ENCODE measurements at places on chromosomes 6 and 20.

- DNase-seq: no peak
Observed at GRCh38 chr6:68761985-68762384, 126.9 kb downstream of the ADGRB3 start.

GRCh38 chr20:57680131-57680716, 29.6 kb downstream of the PMEPA1 start:
- no peak for DNase-seq

DNA sequence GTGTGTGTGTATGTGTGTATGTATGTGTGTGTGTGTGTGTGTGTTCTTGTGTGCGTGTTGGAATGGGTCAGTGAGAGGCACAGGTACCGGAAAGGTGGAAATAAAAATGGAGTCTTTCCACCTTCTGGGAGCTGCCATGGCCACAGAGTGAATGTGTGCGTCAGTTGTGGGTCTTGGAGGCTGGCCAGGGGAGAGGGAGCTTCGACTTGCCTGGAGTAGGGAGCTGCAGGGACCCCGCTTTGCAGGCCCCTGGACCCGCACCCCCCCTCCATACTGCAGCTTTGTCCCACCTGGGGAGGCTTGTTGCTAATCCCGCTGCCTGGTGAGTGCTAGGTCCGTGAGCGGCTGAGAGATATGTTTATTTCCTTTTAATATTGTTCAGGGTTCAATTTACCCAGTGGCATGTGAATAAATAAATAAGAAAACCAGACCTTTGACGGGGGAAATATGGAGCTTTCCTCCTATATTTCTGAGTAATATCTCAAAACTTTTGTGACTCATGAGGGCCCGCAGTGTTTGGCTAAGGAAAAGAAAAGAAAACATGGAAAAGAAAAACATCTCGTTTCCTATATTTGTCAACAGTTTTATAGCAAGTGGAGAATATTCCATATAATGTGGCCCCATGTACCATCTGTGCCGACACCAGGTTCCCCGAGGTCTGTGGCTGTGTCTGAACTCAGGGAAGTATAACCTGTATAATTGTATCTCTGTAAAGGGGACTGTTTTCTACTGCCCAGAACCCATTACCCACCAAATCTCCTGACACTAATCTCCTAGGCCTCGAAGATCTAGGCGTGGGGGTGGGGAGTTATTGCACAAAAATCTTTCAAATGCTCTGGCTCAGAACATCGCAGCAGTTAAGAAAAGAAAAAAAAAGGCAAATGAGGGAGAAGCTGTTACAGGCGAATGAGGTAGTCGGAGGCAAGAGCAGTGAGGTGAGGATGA, 24.6 kb upstream of the CCDC167 start:
- no peak for DNase-seq

DNA sequence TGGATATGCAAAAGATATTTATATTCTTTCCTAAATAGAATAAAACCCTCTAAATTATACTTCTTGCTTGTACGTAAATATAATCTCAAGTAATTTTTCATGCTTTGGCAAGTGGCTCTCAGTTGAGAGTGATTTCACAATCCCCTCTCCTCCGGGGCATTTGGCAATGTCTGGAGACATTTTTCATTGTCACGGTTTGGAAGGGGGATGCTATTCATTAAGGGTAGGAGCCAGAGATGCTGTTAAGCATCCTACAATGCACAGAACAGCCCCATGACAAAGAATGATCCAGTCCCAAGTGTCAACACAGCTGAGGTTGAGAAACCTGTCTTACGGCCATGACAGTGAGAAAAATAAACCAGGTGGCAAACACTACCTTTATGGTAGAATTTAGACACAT, 75.7 kb downstream of the AGPAT4 start:
- no peak for DNase-seq

DNA sequence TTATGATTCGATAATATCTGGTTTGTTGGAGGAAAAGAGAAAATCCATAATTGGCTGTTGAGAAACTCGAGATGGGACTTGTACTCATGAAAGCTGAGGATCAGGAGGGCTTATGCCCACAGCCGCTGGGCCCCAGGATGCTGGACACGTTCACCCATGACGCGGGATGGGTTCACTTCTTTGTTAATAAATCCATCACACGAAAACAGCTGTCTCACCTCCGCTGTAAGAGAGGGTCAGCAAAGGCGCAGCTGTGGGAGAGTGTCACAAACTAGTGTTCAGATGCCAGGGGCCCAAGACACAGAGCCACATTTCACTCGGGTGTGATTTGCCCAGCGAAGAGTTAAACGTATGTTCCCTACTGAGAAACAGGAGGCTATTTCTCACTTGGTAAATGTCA, 315.1 kb downstream of the THBS2 start:
- no peak for DNase-seq

- no peak for DNase-seq
Observed at GRCh38 chr6:83096791-83097190, 29.3 kb downstream of the DOP1A start.

- no peak for DNase-seq
Observed at GRCh38 chr6:158762787-158763433, 56.3 kb downstream of the EZR start.

DNA sequence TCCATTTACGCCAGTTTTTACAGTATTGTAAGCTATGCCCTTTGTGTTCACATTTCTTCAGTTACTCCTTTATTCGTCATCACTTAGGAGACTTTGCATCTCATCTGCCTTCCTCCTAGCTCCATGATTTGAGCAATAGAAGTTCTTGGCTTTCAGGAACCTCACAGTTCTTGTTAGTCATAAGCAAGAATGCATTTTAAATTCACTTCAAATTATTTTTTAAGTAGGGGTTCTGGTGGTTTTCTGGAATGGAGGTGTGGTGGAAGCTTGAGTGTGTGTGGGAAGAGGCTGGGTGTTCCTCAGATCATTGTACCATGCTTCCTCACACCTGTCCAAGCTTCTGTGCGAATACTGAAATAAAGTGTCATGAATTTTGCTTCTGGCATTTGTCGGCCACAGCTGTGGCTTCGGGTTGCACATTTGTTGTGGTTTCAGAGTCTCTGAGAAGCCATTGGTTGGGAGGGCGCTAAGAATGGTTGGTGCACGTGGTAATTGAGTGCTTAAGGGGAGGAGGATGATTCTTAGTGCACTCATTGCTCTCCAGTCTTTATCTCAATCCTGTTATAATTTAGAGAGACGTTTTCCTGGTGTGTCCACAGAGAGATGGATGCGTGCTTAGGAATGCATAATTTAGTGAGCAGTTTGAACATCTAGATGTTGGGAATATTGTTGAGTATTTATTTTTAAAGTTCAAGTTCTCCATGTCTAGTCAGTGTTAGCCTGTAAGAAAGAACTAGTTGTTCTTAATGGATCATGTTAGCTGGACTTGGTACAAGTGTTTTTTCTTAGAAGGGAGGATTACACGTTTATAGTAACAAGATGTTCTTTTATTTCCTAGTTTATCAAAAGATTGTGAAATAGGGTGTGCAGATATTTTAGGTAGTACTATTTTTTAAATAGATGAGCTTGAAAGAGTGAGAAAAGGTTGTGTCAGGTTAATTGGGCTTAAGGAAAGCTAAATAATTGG, 31.9 kb downstream of the FOXO3 start:
- no peak for DNase-seq

DNA sequence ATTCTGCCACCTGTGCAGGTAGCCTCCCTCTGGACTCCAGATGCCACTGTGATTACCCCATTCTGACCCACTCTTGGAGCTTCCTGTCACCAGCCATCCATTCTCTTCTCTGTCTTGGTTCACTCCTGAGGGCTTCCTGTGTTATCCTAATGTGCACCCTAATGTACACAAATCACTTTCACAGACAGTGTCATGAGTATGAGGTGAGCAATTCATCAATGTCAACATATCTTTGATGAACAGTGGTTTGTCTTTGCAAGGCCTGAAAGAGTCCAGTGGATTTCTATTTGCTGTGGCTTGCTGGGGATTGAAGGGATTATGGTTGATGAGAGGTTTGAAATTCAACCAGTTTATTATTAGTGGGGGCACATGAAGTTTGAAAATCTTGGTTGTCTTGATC, 63.8 kb upstream of the EEF1E1 start:
- DNase-seq: no peak

- no peak for DNase-seq
Observed at GRCh38 chr20:3405696-3406358, 1.6 kb downstream of the DNAAF9 start.

DNA sequence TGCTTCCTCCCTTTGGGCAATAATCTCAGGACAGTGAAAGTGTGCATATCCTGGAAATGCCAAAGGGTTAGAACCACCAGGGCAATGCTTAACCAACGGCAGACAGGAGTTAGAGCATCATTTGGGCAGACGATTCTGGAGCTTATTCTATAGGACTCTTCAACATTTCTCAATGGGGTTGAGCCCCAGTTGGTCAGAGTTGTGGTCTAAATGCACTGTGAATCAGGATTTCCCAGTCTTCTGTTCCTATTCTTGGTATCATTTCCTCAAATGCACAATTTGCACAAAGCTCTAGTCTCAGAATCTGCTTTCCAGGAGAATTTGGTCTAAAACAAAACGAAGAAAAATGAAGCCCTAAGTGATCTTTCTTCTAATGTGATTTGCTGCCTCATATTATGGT, 389.6 kb upstream of the JAG1 start:
- no peak for DNase-seq

DNA sequence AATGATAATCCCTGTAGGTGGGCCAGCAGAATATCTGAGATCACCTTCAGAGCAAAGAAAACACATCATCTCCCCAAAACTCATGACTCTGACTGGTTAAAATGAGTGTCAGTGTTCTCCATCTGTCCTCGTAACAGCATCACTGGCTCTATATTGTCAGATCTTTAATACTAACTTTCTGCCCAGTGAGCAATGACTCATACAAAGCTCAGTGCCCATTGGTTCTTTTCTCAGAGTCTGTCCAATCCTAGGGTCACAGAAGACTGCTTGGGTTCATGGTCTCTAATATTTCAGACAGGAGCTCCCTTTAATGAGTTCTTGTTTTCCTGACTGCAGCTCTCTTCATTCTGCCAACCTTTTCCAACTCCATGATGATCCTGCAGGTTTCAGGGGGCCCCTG, 36.4 kb downstream of the HLA-DPB1 start:
- no peak for DNase-seq

DNA sequence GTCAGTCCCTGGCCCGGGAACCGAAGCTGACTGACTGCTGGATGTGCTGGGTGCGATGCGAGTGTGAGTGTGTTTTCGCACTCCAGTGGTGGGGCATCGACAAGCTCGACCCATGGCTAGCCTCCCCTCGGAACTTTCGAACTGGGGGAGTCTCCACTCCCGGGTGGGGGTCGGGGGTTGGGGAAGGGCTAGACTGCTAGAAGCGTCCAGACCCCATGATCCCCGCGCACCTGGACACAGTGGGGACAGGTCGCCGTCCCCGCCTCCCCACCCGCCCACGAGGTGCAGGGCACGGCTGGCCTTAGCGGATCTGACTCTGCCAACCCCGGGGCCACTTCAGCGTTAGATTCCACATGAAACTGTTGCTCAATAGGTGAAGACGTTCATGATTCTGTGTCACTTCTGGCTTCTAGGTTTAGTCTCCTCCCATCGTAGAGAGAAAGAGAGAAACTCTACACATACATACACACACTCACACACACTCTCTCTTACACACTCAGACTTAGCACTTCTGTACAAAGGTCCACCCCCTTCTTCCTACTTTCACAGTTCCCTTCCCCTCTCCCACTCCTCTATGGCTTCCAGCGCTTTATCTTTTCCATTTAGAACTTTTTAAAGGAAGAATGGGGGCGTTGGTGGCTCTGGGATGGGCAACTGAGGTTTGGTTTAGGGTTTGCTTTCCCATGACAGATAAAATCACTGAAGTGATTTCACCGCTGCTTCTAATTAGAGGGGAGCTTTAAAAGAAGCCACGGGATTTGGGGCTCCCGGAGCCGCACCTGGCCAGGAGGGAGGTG, 5.1 kb upstream of the TFAP2A start:
- no peak for DNase-seq

DNA sequence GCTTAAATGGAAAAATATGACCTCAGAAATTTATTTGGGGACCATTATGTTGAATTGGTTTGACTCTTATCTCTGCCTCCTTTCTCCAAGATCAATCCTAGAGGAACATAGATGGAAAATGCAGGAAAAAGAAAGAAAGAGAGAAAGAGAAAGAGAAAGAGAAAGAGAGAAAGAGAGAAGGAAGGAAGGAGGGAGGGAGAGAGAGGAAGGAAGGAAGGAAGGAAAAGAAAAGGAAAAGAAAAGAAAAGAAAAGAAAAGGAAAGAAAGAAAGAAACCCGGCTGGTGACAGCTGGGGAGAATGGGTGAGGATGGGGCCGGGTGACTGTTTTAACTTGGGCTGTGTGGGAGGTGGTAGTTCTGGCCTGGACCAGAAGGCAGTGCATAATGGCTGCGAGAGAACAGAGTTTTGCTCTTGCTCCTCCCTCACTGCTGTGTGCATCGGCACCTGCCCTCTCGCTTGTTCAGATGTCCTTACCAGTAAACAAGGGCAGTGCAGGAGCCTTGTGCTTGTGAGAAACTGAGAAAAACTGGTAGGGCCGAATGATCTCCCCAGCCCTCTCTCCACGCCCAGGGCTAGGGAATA, 24.7 kb downstream of the GLO1 start:
- no peak for DNase-seq

DNA sequence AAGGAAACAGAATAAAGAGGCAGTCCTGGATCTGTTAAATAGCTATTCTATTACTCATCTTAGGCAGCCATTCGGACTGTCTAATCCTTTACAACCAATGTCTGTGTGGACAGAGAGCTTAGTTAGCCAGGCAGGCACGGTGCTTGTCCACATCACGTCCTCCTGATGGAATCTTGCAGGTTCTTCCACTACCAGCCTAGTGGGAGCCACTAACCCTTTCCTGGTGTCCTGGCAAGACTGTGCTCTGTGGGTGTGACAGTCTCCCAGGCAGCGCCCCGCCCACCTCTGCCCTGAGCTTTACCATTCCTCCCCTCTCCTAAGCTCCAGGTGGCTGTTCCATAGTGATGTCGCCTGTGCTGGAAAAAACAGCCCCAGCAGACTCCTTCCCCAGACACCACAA, 78.3 kb upstream of the CLDN20 start:
- peak; percentile 19 for DNase-seq

DNA sequence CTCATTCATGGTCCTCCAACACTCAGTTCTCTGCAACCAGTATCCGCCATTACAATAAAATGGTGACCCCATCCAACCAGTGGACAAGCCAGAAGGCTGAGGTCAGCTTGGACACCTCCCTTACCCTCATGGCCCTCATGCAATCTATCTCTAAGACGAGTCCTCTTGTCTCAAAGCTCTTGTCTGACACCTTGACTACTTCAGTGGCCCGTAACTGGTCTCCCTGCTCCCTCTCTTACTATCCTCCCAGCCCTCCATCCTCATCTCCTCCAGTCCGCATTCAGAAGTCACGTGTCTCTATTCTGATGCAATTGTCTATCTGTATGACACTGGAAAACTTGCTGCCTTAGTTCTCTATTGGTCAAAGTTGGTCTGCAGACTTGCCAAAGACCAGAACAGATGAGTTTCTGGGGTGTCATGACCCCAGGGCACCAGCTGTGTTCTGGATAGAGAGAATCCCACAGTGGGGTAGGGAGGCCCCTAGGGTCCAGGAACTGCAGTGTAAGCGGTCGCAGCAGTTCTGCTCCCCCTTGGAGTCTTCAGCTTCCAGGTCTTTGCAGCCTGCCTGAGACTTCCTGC, 59.6 kb upstream of the RNF24 start:
- DNase-seq: no peak

GRCh38 chr6:42162384-42162783, 10.8 kb upstream of the GUCA1A start:
- DNase-seq: no peak

- DNase-seq: no peak
Observed at GRCh38 chr6:90537723-90538258, 49.1 kb downstream of the MAP3K7 start.

All from activated naive CD4-positive, alpha-beta T cell treated with anti-CD3 and anti-CD28 coated beads, Interleukin-2, amount 50 U/mL, for 72 hours (primary cell).